MM.1S (cell line): ENCODE measurements at places on chromosomes 4 and X.

DNA sequence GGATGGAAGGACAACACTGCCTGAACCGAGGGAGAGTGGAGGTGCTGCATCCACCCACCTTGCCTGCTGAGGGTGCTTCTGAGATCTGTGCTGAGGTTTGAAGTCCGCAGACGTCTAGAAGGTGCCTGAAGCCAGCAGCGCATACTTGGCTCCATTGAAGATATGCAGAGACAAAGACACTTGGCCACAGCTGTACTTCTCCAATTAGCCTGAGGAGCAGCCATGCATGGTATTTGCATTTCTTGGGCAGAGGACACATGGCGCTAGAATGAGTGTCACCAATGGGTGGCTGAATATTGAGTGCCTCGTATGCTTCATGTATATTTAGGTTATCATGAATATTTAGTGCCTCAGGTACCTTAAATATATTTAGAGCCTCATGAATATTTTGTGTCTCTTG, 128.7 kb upstream of the ATP6AP2 start:
- no peak for DNase-seq

GRCh38 chr4:5588046-5588445, 120.3 kb downstream of the EVC2 start:
- DNase-seq, result no peak

- no peak for DNase-seq
These were observed 1.5 kb downstream of the ACSL1 start for GRCh38 chr4:184824081-184824775.

GRCh38 chrX:17984415-17984814, 123.3 kb upstream of the RAI2 start:
- DNase-seq, result no peak

- no peak for DNase-seq
These were observed 22.5 kb downstream of the SLC9B2 start for GRCh38 chr4:103054030-103054429.
